Activated naive CD4-positive, alpha-beta T cell treated with anti-CD3 and anti-CD28 coated beads for 36 hours (primary cell): ENCODE measurements at places on chromosomes 7 and 10. TPM values are rescaled to one million over a fixed set of nuclear protein-coding genes. Genes with fewer than 3 reads are reported as not detected.

DNA sequence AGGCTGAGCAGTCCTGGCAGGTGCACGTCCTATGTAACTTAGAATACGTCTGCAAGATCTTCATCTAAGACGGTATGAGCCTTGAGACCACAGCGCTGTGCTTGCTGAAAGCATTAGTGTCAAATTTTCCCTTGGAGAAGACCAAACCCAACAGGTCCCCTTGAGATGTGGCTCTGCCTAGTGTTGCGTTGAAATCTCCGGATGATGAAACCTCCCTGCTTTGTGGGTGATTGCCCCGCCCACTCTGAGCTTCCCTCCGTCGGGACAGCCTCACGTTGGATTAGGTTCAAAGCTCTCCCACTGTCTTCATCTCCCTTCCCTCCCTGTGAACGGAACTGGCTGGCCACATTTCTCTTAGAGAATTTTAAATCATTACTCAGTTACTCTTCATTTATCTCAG lies 102.0 kb downstream of the ADARB2 start:
- peaks cover 6% of the 10 kb centered on the region for H3K4me1 ChIP-seq
- no peaks in the 10 kb centered on the region for H3K36me3 ChIP-seq
- no peak overlapping the region for H3K27ac ChIP-seq
- no peak overlapping the region for H3K4me3 ChIP-seq
- no peak for DNase-seq
- peaks cover 11% of the 10 kb centered on the region for H3K27me3 ChIP-seq

The CSGALNACT2 gene
- 27.1 TPM for total RNA-seq

The IKZF1 gene
- 226 TPM for total RNA-seq

GRCh38 chr10:30833628-30833970 lies 198.1 kb downstream of the ZNF438 start:
- H3K27me3 ChIP-seq = no peaks in the 10 kb centered on the region
- no peaks in the 10 kb centered on the region for H3K4me1 ChIP-seq
- no peak overlapping the region for H3K27ac ChIP-seq
- no peak for DNase-seq
- H3K36me3 ChIP-seq = no peaks in the 10 kb centered on the region

The NUTM2E gene
- total RNA-seq = not detected

- H3K4me1 ChIP-seq = peaks cover 5% of the 10 kb centered on the region
- no peaks in the 10 kb centered on the region for H3K36me3 ChIP-seq
- H3K27ac ChIP-seq = no peak overlapping the region
- no peak for DNase-seq
- no peak overlapping the region for H3K4me3 ChIP-seq
- H3K27me3 ChIP-seq = no peaks in the 10 kb centered on the region
Measured at GRCh38 chr7:143002106-143002505, 24.8 kb downstream of the OR9A2 start.

The GPNMB gene
- total RNA-seq = 0.38 TPM

GRCh38 chr7:127589896-127590295 lies 1.7 kb downstream of the ARF5 start:
- H3K4me1 ChIP-seq = peaks cover 21% of the 10 kb centered on the region
- no peak overlapping the region for H3K27ac ChIP-seq
- H3K4me3 ChIP-seq = peak overlapping the region; percentile 98
- DNase-seq = no peak
- H3K27me3 ChIP-seq = no peaks in the 10 kb centered on the region

DNA sequence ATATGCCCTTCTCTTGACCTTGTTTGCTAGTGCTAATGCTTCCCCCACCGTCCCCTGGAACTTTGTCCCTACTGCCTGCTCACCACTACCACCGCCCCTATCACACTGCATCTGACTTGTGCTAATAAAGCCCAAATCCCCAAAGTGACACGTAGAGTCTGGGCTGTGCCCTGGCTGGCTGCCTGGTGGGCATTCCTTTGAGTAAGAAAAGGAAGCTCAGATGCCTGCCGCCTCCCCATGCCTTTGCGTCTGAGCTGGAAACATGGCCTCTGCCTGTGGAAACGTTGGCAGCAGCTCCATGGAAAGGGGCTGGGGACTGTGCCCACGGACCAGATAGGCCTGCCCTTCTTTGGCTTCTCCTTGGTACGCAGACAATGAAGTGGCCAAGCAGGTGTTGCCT lies 138.3 kb downstream of the CYP26A1 start:
- no peak for DNase-seq
- no peaks in the 10 kb centered on the region for H3K36me3 ChIP-seq
- no peaks in the 10 kb centered on the region for H3K4me1 ChIP-seq
- H3K4me3 ChIP-seq = no peak overlapping the region

The NRG3 gene
- total RNA-seq = not detected

GRCh38 chr10:119197921-119198320 lies 9.4 kb upstream of the GRK5 start:
- no peak overlapping the region for H3K27ac ChIP-seq
- H3K27me3 ChIP-seq = no peaks in the 10 kb centered on the region
- H3K4me1 ChIP-seq = peaks cover 15% of the 10 kb centered on the region
- DNase-seq = no peak
- no peaks in the 10 kb centered on the region for H3K36me3 ChIP-seq

DNA sequence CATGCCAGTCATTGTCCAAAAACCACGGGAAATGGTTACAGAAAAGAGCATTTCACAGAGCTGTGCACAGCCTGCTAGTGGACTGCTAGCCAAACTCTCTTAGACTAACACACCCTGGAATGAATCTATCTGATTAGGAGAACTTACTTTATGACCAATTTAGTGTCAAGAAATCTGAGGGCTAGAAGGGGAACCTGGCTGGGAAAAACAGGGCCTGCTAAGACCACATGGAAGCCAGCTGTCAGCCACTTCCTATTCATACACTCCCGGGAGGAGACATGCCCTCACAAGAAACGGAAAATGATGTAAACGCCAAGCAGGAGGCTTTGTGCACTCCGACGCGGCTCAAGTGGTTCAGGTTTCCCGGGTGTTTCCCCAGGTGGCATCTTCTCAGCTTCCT lies 54.8 kb downstream of the MPP7 start:
- peaks cover 51% of the 10 kb centered on the region for H3K4me1 ChIP-seq
- H3K4me3 ChIP-seq = peak overlapping the region; percentile 17
- peak overlapping the region; percentile 14 for H3K27ac ChIP-seq
- peak; percentile 50 for DNase-seq
- no peaks in the 10 kb centered on the region for H3K27me3 ChIP-seq
- H3K36me3 ChIP-seq = no peaks in the 10 kb centered on the region

The IL2RA gene
- total RNA-seq = 471 TPM

DNA sequence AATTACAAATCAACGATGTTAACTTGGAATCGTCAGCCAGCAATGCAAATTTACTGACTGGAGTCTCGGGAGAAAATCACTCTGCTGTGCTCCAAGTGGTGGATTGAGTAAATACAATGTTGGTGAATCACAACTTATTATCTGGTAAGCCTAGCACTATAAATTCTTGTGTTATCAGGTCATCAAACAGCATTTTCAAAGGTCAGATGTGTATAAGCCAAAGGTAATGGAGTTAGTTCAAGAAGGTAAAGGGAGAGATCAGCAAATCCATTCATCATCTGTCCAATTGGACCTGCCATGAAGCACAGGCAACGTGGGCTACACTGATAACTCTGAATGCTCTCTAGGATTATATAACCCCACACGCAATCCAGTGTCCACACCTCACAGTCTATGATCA lies 13.9 kb downstream of the CUBN start:
- no peak overlapping the region for H3K27ac ChIP-seq
- H3K4me3 ChIP-seq = no peak overlapping the region
- H3K36me3 ChIP-seq = peaks cover 7% of the 10 kb centered on the region
- H3K27me3 ChIP-seq = no peaks in the 10 kb centered on the region
- peaks cover 3% of the 10 kb centered on the region for H3K4me1 ChIP-seq

The CYP2C19 gene
- 0.22 TPM for total RNA-seq
